Small intestine (tissue), 16 donors: ENCODE measurements at places on chromosomes 7 and 10. TPM values are rescaled to one million over a fixed set of nuclear protein-coding genes. Genes with fewer than 3 reads are reported as not detected.
A peak's percentile ranks its signal among the peaks of the same experiment; 100 is the strongest.

- no peak overlapping the region for H3K27ac ChIP-seq
- no peaks in the 10 kb centered on the region for H3K27me3 ChIP-seq
- H3K4me3 ChIP-seq, result no peak overlapping the region
- DNase-seq, result no peak
- no peaks in the 10 kb centered on the region for H3K36me3 ChIP-seq
Observed at GRCh38 chr10:69884024-69884367, 82.3 kb downstream of the COL13A1 start.

DNA sequence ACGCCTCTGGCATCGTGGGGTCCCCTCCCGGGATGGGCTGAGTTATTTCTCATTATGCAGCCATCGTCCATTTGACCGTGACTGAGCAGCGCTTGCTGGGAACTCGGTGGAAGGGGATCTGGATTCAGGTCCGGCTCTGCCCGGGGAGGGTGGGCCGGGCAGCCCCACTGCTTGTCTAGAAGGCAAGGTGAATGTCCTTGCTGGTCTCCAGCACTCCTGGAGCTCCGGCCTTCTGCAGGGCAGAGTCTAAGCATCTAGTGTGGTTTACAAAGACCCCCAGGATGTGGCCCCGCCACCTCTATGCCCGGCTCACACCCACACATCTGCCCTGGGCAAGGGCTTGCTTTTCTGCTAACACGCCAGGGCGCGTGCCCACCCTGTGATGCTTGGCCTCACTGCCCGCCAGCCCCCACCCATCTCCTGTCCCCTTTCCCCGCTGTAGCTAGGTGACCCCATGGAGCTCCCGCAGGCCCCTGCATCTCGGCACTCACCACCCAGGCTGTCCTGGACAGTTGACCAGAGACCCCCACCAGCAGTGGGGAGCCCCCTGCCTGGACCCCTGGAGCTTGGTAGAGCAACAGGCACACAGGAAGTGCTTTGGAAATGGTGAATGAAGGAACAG is 151.0 kb upstream of the CHST15 start:
- no peak overlapping the region for H3K4me3 ChIP-seq
- H3K27me3 ChIP-seq, result no peaks in the 10 kb centered on the region
- no peak overlapping the region for H3K27ac ChIP-seq
- no peak for DNase-seq
- H3K4me1 ChIP-seq, result no peaks in the 10 kb centered on the region

DNA sequence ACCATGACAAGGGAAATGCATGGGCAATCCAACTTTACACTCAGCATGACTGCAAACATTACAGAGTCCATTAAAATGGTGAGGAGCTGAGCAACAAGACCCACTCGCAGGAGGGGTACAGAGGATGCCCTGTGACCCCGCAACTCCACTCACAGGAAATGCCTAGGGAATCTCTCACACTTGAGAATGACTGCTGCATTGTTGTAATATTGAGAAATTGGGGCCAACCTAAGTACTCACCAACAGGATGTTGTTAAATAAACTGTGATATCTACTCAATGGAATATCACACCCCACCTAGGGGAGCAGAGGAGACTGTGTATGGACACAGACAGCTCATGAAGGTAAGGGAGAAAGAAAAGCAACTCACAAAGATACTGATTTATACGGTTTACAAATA is 53.4 kb upstream of the CAMK2B start:
- H3K27me3 ChIP-seq, result peaks cover 3% of the 10 kb centered on the region
- DNase-seq, result no peak
- H3K27ac ChIP-seq, result no peak overlapping the region
- H3K4me1 ChIP-seq, result no peaks in the 10 kb centered on the region
- peaks cover 4% of the 10 kb centered on the region for H3K36me3 ChIP-seq

PPP1R3A gene
- 0.27 TPM for polyA plus RNA-seq

DNA sequence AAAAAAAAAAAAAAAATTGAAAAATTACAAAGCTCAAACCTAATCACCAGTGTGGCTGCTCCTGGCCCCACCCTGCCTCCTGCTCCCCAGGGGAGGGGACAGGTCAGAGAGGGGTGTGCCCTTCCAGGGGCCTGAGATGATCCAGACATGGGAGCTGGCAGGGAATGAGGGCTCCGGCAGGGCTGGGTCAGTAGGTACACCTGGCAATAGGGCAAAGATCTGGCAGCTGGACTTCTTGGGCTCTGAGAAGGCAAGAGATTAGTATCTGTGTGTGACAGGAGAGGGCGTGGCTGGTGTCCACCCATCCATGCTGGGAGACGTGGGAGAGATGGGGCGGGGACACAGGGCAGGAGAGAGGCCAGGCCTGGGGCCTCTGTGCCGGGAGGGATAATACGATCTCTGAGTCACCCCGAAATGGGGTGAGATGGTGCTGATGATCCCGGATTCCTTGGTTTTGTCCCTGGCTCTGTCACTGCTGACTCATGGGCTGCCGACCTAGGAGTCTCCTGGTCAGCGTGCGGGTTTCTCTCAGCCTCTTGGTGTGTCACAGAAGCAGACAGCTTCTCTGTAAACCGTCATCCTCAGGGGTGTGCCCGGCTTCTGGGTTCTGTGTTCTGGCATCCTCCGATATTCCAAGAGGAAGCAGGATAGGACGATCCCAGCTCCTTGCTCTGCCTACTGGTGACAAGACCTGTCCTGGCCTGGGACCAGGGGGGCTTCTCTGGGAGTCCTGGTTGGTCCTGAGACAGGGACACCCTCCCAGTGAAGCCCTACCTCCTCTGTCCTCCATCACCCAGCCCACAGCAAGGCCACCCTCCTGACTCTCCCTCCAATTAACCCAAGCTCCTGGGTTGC is 8.2 kb upstream of the CLDN4 start:
- no peaks in the 10 kb centered on the region for H3K36me3 ChIP-seq
- DNase-seq, result peak; percentile 95
- H3K4me1 ChIP-seq, result peaks cover 2% of the 10 kb centered on the region
- H3K27ac ChIP-seq, result peak overlapping the region; percentile 94
- H3K27me3 ChIP-seq, result no peaks in the 10 kb centered on the region

DNA sequence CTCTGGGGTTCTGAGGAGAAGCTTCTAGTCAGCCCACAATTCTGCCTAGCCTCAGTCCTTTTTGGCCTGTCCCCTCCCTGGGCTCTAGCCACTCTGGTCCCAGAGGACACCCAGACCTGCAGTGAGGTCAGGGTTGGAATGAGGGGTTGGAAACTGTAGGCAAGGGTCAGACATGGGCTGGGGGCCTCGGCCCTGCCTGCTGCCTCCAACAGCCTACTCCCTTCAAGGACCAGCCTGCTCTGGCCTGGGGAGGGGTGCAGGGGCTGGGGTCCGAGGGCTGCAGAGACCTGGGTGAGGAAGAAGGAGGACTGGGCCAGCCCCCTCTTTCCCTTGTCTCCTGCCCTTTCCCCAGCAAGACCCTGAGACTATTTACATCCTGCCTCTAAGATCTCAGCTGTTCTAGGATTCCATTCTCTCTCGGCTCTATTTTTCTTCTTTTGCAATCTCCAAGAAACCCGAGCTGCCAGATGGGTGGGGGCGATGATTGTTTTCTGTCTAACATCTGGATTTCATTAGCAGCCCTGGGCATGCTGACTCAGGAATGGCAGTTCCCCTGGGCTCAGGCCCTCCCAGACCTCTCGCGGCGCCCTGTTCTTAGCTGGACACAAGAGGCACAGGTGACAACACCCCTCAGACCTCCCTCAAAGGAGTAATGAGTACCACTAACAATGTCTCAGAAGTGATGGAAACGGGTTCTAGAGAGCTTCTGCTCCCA is 23.1 kb downstream of the ZCCHC24 start:
- H3K4me3 ChIP-seq, result no peak overlapping the region
- peaks cover 50% of the 10 kb centered on the region for H3K36me3 ChIP-seq
- no peaks in the 10 kb centered on the region for H3K4me1 ChIP-seq
- H3K27ac ChIP-seq, result peak overlapping the region; percentile 38

MGMT gene
- 22.4 TPM for polyA plus RNA-seq

- H3K27me3 ChIP-seq, result no peaks in the 10 kb centered on the region
- no peak overlapping the region for H3K27ac ChIP-seq
- H3K4me1 ChIP-seq, result no peaks in the 10 kb centered on the region
- no peak overlapping the region for H3K4me3 ChIP-seq
Observed at GRCh38 chr10:122178655-122179054, 92.4 kb upstream of the BTBD16 start.

TMEM225B gene
- not detected for polyA plus RNA-seq

INHBA gene
- polyA plus RNA-seq, result 0.27 TPM

OR6V1 gene
- not detected for polyA plus RNA-seq

DNA sequence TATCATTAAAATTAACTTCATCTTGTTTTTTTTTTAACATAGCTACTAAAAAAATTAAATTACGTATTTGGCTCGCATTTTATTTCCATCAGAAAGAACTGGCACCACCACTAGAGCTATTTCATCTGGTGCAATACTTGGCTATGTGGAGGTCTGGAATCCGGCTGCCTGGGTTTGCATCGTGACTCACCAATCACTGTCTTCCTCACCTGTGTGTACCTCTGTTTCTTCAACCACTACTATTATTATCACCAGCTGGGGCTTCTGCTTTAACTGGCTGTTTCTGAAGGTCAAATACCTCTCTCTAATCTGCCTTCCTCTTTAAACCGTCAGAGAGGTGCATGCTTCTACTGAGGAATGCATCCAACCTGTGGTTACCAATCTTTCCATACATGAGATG is 6.5 kb downstream of the WDR91 start:
- no peak overlapping the region for H3K4me3 ChIP-seq
- H3K4me1 ChIP-seq, result no peaks in the 10 kb centered on the region
- no peak for DNase-seq
- no peak overlapping the region for H3K27ac ChIP-seq
- H3K27me3 ChIP-seq, result no peaks in the 10 kb centered on the region
- no peaks in the 10 kb centered on the region for H3K36me3 ChIP-seq

DNA sequence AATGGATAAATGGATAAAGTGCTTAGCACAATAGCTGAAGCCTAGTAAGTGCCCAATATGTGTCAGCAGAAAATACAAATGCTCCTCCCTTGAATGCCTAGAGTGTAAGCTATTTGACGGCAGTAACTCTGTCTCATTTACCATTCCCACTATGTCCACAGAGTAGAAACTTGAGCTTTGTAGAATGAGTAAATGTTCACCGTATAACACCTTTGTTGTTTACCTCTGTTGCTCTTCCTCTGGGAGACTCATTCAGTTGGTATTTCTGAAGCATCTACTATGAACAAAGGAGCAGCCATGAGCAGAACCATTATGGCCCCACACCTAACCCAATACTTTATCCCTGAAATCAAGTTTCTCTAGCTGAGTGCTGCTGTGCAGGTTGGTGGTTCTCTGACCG is 8.4 kb upstream of the SLC16A12 start:
- H3K4me1 ChIP-seq, result no peaks in the 10 kb centered on the region

GRCh38 chr7:135326636-135327280 is 93.1 kb downstream of the STRA8 start:
- no peak overlapping the region for H3K27ac ChIP-seq
- H3K4me3 ChIP-seq, result no peak overlapping the region
- no peaks in the 10 kb centered on the region for H3K4me1 ChIP-seq
- no peaks in the 10 kb centered on the region for H3K27me3 ChIP-seq

IRF5 gene
- polyA plus RNA-seq, result 17.3 TPM

GRCh38 chr10:55627501-55628051 is 733.5 kb downstream of the ZWINT start:
- no peak for DNase-seq
- no peaks in the 10 kb centered on the region for H3K4me1 ChIP-seq
- no peaks in the 10 kb centered on the region for H3K36me3 ChIP-seq
- no peak overlapping the region for H3K4me3 ChIP-seq
- H3K27me3 ChIP-seq, result no peaks in the 10 kb centered on the region

DNA sequence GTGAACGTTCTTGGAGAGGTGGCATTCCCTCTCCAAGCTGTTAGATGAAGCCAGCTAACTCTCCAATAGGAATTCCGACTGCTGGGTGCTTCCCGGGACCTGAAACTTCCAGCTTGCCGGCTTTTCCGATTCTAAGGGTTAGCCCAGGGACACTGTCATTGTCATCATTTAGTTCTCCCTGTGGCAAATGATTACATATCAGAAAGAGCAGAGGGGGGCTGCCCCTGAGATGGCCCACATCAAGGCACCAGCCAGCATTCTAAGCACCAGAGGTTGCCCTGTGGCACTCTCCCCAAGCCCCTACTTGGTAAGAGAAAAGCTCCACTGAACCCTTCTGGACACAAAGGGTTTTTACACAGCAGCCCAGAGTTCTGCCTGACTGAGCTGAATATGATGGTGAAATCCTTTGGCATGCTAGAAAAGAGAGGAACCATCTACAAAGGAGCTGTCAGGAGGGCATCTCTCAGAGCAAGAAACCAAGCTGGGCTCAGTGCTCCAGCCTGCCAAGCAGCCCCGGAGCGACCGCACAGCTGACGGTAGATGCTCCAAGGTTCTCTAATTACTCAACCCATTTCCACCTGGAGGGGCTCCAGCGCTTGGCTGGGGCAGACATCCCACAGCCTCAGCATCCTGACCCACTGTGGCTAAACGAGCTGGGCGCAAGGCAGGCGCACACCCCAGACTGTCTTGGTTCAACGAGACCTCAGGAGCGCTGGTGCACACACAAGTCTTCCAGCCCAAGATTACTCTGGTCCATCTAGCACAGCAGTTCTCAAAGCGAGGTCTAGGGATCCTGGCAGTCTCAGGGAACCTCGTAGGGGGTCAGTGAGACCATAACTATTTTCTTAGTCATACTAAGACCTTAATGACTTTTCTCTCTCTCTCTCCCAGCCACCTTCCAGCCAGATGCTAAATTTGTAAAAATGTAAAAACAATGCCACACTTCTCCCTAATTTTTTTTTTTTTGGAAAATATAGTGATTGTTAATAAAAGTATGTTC is 160.5 kb downstream of the GFRA1 start:
- H3K36me3 ChIP-seq, result no peaks in the 10 kb centered on the region
- H3K4me1 ChIP-seq, result peaks cover 9% of the 10 kb centered on the region
- no peak overlapping the region for H3K27ac ChIP-seq
- no peak overlapping the region for H3K4me3 ChIP-seq
